ENCODE measurements at places on chromosomes 11 and 22.

DNA sequence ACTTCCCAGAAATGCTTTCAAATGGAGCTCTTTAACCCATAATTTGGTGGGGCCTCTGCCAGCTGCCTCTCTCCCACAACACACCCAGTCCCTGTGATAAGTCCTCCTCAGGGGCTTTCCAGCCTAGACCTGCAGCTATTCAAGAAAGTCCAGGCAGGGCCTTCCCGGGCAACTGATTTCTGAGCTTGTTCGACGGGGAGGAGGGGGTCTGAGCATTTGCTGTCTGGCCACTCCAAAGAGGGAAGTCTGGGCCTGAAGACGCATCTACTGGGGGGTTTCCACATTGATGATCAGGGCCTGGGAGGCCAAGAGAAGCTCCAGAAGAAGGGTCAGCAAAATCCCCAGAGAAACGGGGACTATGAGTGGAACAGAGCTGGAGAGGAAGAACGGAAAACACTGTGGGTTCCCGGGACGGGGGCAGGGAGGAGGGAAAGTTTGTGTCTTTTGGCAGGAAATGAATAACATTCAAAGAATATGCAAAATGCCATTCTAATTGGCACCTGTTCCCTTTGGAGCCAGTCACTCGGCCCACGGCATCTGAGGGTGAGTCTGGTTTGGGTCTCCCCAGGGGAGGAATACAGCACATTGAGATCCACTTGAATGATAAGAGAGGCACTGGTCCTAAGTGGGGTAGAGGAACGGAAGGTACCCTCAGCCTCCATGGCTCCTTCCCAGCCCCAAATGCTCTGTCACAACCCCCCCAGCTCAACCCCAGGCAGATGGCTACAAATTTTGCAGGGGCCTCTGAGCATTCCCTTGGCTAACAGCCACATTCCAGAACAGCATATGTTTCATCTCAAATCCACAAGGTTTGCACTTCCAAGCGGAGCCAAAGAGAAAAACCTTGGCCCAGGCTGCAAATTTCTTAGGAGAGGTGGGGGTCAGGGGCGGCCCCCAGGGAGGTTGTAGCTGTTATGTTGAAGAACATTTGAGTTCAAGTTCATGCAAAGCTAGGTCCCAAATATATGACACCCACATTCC is 72.0 kb downstream of the RPUSD4 start:
- no peak for DNase-seq

DNA sequence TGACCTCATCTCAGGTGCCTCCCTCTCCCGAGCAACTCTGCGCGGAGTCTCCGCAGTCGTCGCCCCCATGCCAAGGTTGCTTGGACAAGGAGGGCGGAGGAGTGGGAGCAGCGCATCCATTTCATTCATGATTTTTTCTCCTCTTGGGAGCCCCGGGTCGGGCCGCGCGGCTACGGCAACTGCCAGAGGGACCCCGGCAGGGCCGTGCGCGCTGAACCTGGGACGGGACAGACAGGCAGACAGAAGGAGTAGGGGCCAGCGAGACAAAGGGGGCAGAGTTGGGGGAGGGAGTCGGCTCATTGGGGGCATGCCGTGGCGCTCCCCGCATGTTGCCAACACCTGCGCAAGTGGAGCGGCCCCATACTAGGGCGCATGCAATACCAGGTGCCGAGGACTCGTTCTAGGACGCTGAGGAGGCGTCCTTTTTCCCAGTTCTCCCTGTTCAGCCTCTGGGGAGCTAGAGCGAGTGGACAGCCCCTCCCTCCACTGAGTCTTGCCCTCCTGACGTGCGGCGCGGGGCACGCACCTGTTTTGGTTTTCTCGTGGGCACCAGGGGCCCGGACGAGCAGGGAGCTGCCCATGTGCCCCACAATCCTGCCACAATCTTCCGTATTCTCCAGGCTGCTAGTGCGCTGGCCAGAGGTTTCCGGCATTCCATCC is 501 bp upstream of the PTPN5 start:
- no peak for DNase-seq

DNA sequence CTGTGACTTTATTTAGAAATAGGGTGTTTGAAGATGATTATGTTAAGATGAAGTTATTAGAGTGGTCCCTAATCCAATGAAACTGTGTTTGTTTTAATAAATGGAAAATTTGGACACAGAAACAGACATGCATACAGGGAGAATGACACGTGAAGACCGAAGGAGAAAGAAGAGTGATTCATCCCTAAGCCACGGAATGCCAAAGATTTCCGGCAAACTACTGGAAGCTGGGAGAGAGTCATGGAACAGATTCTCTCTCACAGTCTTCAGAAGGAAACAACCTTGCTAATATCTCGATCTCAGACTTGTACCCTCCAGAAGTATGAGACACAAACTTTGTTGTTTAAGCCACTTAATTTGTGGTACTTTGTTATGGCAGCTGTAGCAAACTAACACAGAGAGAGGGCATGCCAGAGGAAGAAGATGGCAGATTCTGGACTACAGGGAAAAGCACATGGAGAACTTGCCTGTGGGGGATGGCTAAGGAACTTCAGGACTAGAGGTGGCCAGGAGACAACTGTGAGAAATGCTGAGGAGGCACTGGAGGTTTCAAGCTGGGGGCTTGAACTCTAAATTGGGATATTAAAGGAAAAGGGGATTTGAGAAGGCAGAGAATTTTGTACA is 733.5 kb upstream of the CCDC90B start:
- no peak for DNase-seq

DNA sequence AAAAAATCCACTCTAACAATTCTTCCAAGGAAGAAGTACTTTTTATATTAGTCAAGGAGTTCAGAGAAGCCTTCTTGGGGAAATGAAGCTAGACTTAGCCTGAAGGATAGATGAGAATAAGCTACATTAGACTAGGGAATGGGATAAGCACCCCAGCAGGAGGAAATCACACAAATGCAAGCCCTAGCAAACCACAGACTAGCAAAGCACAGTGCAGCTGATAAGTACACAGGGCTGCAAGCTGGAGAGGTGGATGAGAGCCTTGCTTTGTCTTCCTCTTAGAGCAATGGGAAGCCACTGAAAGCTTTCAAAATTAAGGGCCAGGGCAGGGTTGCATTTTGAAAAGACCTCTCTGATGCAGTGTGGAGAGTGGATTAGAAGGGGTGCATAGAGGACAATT is 946.2 kb downstream of the LRRC4C start:
- no peak for DNase-seq

GRCh38 chr11:78370406-78371172 is 47.0 kb downstream of the GAB2 start:
- DNase-seq: no peak

GRCh38 chr22:30381264-30381663 is 5.9 kb downstream of the RNF215 start:
- DNase-seq: no peak

DNA sequence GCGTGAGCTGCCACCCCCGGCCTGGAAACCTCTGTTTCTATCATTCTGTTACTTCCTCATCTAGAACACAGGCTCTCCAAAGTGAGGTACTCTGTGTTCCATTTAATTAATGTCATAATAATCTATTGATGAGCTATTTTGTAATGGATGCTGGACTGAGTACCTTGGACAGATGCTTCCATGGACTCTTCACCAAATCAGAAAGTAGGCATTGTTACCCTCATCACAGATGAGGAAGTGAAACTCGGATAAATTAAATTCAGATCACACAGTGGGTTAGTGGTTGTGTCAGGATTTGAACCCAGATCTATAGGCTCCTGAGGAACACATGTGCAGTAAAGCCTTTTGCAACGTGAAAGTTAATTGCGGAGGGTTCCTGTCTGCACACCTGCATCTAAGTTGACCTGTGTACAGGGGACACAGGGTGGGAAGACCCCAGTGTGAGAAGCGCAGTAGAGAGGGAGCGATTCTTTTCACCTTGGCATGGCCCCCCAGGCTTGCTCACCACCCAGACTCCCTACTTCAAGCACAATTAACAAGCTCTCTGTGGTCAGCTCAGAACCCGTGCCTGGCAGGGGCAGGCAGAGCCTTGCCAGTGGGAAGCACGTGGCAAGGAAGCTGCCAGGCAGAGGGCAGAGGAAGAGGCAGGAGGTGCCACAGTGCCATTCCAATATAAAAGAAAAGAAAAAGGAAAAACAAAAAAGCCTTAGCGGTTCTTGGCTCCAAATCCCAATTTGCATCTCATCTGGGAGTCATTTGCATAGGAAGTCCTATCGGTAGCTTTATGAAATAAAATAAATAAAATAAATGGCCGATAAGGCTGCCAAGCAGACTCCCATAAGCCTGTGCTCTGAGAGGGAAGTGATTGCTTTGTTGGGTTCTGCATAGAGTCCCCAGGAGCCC is 239.3 kb downstream of the GRIK4 start:
- DNase-seq: no peak

GRCh38 chr11:43507171-43507570 is 148.5 kb downstream of the TTC17 start:
- no peak for DNase-seq

GRCh38 chr22:37284126-37284804 is 2.0 kb downstream of the CYTH4 start:
- DNase-seq: no peak

- no peak for DNase-seq
Measured at GRCh38 chr11:88384669-88385005, 47.1 kb upstream of the CTSC start.
